Cerebellum (tissue), 4 donors: ENCODE measurements at places on chromosomes 12 and 14.

- no peak for DNase-seq
Observed at GRCh38 chr14:70808416-70809224, 693 bp downstream of the MAP3K9 start.

DNA sequence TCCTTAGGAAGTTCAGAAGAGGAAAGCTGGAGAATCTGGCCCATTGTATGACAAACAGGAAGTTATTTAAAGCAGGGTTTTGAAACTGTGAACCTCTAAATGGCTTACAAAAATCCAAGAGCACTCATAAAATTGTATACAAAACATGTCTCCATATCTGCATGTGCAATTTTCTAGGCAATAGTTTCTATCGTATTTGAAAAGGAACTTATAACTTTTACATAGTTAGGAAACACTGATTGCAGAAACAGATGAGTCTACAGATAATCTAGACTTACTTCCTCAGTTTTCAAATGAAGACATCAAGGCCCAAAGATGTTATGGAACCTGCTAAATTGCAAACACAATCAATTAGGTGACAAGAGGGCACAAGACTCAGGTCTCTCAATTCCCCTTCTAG, 53.3 kb upstream of the ETV6 start:
- DNase-seq = no peak

- no peak for DNase-seq
Observed at GRCh38 chr12:80556566-80556965, 112.5 kb downstream of the PTPRQ start.

DNA sequence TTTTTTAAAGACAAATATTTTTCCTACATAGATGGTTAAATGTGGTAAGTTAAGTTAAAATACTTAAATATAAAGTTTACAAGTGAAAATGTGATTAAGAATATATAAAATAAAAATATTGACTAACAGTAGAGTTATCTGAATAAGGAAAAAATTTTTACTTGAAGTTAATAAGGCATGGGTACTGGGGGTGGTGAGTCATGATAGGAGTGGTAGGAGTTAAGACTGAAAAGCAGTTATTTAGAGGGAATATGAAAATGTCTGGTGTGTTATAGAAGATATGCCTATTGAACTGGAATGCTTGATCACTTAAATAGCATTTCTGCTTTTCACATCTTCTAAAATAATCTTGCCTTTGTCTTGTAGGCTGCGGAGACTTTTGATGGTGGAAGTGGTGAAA, 68.7 kb downstream of the CCDC91 start:
- DNase-seq = no peak

GRCh38 chr14:66206554-66206953, 279.6 kb upstream of the CCDC196 start:
- DNase-seq = no peak

GRCh38 chr14:37681486-37681885, 86.1 kb downstream of the TTC6 start:
- no peak for DNase-seq

GRCh38 chr12:38328306-38328895, 11.8 kb downstream of the ALG10B start:
- DNase-seq = no peak

DNA sequence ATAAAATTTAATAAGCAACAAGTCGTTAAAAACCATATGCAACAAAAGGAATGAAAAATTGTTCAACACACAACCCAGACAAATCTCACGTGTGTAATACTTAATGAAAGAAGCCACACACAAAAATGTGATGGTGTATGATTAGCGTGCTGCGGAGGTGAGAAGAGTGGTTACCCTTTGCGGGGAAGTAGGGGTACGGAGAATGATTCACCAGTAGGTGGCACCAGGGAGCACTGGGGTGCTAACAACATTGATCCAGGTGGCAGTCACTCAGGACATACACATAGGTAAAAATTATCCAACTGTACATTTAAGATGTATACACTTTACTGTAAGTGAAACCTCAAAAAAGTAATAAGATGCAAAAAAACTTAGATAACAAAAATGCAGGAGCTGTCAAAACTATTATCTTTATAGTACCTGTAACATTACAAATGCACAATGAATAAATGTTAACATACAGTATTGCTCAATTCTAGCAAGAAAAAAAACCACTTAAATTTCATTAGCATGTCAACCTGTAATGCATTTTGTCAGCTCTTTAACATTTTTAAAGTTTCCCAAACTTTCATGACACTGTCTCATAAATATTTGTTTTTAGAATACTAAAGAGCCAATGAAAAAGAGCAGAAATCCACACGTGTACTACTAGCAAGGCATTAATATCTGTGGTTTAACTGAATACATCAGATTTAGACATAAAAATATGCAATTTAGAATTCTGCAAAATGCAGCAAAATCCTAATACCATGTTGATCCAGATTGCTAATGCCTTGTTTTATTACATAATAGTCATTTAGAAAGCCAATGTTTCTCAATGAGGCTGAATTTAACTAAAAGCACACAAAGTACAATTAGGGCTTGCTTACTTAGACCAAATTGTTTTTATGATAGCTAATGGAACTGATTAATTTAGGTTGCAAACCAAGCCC, 46.7 kb downstream of the TMCC3 start:
- DNase-seq = no peak

DNA sequence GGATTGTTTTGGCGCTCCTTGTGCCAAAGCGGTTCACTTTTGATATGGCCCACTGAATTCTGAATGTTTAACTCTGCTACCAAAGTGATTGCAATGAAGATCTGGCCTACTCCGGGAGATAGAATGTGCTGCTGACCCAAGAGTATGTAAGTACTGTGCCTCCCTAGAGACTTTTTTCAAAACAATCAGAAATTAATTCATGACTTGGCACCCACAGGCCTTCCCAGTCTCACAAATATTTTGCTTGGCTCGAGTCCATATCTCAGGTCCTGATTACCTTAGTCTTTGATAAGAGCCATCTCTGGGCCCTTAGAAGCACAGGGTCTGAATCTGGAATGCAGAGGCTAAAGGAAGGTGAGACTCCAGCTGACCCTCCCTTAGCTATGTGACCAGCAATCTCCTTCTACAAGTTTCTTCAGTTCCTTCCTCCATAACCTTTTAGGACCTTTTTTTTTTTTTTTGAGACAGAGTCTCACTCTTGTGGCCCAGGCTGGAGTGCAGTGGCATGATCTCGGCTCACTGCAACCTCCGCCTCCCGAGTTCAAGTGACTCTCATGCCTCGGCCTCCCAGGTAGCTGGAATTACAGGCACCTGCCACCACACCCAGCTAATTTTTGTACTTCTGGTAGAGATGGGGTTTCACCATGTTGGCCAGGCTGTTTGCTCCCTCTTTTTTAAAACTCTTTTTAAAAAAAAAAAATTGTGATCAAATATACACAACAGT, 49.5 kb upstream of the METAP2 start:
- no peak for DNase-seq

DNA sequence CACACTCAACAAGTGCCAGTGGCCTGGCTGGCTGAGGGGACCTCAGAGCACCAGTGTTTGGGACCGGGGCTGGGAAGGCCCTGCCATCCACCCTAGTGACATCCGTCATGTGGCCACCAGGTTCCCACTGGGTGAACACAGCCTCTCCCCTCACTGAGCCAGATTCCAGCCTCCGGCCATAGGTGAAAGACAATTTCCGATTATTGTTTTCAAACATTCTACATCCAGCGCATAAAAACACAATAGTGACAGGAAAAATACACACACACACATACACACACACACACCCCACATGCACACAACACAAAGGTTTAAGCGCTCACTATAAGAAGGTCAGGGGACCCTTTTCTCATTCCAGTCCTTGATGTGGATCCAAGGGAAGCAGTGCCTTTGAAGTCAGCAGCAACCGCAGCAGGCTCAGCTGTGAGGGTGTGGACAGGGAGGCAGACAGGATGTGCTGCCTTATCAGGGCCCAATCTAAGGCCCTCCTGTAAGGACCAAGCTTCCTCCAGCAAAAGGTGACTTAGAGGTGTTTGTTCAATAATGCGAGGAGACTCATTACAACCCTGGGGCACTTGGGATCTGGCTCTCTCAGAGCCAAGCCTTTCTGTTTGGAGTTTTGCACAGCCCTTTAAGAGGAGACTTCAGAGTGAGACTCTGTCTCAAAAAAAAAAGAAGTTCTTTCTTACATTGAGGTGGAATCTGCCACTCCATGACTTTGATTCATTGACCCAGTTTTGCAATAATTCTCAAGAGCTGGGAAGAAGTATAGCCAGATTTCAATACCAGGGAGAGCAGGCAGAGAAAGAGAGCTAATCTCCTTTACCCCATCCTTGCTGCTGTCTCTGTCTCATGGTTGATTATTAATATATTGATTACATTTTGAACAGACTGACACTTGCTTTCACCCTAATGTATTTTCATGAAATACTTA, 227.8 kb downstream of the ZFP36L1 start:
- DNase-seq = no peak

GRCh38 chr14:21098076-21098891, at the start of gene ZNF219:
TSS of gene ZNF219 (minus strand) at chr14:21098655. CDS start at chr14:21093591, 5,064 bp downstream.
- DNase-seq = peak; percentile 66

GRCh38 chr12:86724716-86725115, 468.5 kb upstream of the MGAT4C start:
- no peak for DNase-seq

- no peak for DNase-seq
Observed at GRCh38 chr12:58105225-58106119, 164.1 kb downstream of the ATP23 start.

DNA sequence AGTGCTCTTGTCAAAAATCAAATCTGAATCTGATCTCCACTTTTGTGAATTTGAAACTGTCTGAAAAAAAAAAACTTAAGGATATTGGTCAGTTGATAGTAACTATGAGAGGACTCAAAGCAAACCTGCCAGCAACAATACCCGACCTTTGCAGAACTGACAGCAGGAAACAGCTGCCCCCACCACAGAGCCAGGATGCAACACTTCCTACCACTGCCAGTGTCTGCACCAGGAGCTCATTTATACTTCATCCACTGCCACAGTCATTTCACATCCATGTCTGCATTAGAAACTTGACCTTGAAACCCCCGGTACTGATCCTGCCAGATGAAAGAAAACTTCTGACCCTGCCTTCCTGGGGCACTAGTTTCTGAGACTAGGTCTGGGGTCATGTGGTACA, 27.4 kb upstream of the RXYLT1 start:
- no peak for DNase-seq

DNA sequence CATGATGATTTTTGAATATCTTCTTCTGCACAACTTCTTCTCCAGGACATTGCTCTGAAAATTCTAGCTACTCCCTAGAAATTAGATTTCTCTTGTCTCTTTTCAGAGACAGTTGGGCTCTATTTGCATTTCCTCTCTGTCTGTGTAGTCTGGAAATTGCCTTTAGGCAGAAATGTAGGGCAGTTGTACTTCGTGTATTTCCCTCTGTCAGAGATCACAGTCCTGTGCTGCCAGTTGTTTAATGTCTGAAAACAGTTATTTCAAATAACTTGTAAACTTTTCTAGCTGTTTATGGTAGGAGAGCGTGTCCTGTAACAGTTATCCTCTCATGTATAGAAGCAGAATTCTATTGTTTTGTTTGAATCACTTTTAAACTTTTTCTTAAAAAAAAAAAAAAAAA, 86.9 kb downstream of the TTLL5 start:
- DNase-seq = no peak

DNA sequence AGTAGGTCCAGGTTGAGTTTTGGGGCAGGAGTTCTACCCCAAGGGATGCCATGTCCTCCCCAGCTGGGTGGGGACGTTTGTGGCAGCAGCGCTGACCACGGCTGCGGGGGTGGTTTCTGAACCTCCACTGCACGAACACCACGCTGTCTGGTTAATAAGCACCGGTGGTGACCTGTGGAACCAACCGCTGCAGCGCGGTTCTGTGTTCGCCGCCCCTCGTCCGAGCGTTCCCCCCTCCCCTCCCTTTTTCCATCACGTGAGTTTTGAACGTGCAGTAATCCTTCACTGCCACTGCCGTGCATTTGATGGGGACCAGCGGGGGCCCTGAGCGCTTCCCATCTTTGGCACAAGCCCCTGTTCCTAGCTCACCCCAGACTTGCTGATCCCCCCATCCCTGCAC, 6.4 kb upstream of the ADSS1 start:
- no peak for DNase-seq

DNA sequence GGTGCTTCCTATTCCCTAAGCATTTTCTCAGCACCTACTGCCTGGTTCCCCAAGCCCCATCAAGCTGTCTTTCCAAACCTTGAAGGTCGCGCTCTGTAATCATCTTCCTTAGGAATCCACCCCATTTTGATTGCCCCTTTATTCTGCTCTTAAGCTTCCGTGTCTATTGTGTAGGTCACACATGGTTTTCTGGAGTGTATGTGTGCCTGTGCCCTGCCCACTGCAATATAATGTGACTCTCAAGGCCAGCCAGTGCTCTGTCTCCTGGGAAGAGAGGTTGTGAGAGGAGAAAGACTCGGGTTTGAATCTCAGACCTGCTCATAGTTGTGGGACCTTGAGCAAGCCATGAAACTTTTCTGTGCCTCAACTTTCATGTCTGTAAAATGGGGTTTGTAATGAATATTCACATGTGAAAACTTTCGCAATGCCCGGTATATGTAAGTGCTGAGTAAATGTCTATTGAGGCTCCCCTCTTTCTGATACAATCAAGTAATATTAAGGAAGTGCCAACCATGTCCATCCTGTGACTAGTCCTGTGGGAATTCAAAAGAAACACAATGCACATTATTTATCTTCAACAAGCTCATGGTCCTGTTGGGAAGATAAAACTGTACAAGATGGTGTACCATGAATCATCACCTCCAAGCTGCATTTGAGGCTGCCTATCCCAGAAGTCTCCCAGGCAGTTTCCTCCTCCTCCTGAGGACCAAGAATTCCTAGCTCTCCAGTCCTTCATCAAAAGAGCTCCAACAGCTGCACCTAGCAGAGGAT, 774 bp upstream of the KRT75 start:
- DNase-seq = no peak

DNA sequence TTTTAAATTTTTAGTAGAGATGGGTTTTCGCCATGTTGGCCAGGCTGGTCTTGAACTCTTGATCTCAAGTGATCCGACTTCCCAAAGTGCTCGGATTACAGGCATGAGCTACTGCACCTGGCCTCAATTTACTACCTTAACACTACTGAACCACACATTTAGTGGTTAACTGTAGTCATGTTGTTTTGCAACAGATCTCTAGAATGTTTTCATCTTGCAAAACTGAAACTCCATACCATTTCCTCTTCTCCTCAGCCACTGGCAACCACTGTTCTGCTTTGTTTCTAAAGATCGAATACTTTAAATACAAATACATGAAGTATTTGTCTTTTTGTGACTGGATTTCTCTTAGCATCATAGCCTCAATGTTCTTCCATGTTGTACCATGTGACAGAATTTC, 15.4 kb upstream of the SMCO2 start:
- no peak for DNase-seq

DNA sequence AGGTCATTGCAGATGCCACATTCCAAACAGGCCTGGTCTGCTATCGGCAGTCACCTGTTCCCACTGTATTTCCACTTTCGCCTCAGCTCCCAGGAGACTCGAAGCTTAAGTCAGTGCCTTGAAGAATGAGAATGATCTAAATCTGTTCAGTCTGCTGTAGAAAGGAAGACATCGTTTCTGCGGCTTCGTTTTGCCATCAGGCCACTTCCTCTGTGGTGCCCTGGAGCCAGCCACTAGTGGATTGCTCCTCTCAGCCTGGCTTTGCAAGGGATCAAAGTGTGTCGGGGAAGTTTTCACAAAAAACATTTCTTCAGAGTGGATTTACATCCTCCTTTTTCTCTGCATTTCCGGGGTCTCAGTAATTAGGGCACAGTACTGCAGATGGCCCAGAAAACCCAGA, 66.7 kb downstream of the AACS start:
- DNase-seq = no peak

- DNase-seq = no peak
Observed at GRCh38 chr14:38256533-38256840, 594 bp upstream of the CLEC14A start.
